Activated CD4-positive, alpha-beta T cell treated with anti-CD3 and anti-CD28 coated beads for 36 hours (primary cell): ENCODE measurements at places on chromosomes 12 and 14. TPM values are rescaled to one million over a fixed set of nuclear protein-coding genes. Genes with fewer than 3 reads are reported as not detected.

GRCh38 chr12:90677552-90677951 is 277.4 kb downstream of the CCER1 start:
- H3K4me1 ChIP-seq: no peaks in the 10 kb centered on the region
- no peak overlapping the region for H3K4me3 ChIP-seq
- no peaks in the 10 kb centered on the region for H3K27me3 ChIP-seq
- H3K27ac ChIP-seq: no peak overlapping the region
- H3K36me3 ChIP-seq: no peaks in the 10 kb centered on the region
- DNase-seq: no peak

GRCh38 chr14:59828276-59828675 is 42.3 kb downstream of the RTN1 start:
- no peak overlapping the region for H3K27ac ChIP-seq
- no peaks in the 10 kb centered on the region for H3K36me3 ChIP-seq
- H3K4me3 ChIP-seq: no peak overlapping the region
- no peak for DNase-seq

DNA sequence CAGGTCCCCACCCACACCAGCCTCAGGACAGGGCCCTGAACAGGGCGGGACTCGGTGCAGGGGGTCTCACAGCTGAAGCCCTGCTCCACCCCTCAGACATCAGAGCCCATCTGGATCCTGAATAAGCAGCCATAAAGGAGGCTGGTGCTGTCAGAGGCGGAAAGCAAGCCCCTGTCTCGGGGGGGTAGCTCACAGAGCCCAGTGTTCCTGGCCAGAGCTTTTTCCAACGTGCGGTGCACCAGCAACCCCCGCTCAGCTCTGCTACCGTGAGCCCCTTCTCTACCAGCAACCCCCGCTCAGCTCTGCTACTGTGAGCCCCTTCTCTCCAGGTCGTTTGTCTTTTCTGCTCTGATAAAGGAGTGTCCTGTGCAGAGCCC is 136.5 kb upstream of the SFSWAP start:
- no peaks in the 10 kb centered on the region for H3K4me1 ChIP-seq
- peaks cover 16% of the 10 kb centered on the region for H3K27me3 ChIP-seq
- H3K4me3 ChIP-seq: no peak overlapping the region
- H3K36me3 ChIP-seq: no peaks in the 10 kb centered on the region

DNA sequence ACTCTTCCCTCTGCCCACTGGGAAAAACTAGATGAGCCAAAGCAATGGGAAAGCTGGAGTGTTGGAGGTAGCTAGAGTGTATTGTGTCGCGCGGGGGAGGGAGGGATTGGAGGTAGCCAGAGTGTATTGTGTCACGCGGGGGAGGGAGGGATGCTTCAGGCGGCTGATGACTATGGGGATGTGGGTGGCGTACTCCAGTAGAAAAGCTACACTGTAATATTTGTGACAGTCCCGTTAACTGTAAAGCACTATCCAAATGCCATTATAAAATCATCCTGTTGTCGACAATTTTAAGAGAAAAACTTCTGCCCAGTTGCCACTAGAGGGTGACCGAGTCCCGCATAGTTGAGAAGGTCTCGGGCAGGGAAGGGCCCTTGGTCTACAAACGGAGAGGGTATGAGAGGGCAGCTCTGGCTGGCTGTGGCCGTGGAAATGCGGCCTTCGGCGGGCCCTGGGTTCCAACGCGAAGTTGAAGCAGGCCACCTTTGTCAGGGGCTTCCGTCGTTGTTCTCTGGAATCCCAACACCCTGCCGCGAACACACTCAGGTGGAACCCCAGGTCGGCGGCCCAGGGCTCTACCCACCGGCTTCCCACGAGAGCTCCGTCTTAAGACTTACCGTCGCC is 15.1 kb upstream of the PLEK2 start:
- H3K27ac ChIP-seq: no peak overlapping the region
- no peaks in the 10 kb centered on the region for H3K36me3 ChIP-seq
- H3K27me3 ChIP-seq: peaks cover 19% of the 10 kb centered on the region
- no peaks in the 10 kb centered on the region for H3K4me1 ChIP-seq
- DNase-seq: peak; percentile 85

DNA sequence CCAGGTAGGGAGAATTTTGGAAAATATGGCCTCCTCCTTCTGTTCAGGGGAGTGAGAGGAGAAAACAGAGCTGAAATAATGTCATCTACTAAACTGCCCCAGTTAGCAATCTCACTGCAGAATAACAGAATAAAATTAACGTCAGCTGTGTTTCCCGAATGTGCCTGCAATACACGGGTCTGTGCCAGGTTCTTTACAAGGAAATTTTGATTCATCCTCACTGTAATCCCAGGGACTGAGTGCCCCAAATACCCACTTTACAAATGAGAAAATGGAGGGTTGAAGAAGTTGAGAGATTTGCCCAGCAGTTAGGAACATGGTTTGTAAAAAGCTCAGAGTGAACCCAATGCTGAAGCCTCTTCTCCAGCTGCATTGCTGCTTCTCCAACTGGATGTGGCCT is 21.3 kb upstream of the SERPINA6 start:
- H3K36me3 ChIP-seq: peaks cover 40% of the 10 kb centered on the region
- no peak for DNase-seq
- H3K4me1 ChIP-seq: peaks cover 74% of the 10 kb centered on the region
- H3K4me3 ChIP-seq: peak overlapping the region; percentile 38
- peak overlapping the region; percentile 93 for H3K27ac ChIP-seq

DNA sequence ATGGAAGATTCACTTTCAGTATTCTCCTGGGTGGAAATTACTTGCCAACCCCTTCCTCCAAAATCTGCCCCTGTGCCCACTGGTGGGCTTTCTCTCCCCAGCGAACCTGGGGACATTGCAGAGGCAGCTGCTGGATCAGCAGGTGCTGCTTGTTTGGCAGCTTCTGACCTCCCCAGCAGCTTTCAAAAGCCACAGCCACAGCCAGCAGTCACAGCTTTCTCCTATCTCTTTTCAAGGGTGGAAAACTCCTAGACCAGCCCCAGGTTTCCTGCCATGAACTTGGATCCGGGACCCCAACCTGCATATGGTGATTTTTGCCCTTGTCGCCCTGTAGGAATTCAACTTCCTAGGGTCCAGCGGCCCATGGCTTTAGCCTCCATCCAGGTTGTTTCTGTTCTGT is 330.8 kb downstream of the ADAMTS20 start:
- no peak for DNase-seq
- no peak overlapping the region for H3K4me3 ChIP-seq
- no peaks in the 10 kb centered on the region for H3K36me3 ChIP-seq
- H3K4me1 ChIP-seq: no peaks in the 10 kb centered on the region

DNA sequence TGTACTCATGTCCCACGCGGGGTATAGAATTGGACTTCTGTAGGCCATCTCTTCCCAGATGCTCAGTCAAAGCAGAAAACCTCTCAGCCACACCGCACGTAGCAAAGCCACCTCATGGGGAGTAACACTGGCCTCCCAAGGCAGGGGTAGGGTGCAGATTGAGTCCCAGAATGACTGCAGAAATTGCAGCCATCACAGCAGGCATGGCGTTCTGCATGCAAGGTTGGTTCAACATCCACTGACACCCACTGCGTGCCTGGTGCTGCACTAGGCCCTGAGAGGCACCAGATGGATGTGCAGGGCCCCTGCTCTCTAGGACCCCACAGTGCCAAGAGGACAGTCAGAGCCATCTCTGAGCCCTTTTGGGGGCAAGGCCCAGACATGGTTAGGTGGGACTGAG is 39.9 kb downstream of the RAB35 start:
- no peaks in the 10 kb centered on the region for H3K27me3 ChIP-seq
- H3K36me3 ChIP-seq: peaks cover 64% of the 10 kb centered on the region
- DNase-seq: no peak
- no peak overlapping the region for H3K27ac ChIP-seq
- H3K4me1 ChIP-seq: peaks cover 27% of the 10 kb centered on the region

DNA sequence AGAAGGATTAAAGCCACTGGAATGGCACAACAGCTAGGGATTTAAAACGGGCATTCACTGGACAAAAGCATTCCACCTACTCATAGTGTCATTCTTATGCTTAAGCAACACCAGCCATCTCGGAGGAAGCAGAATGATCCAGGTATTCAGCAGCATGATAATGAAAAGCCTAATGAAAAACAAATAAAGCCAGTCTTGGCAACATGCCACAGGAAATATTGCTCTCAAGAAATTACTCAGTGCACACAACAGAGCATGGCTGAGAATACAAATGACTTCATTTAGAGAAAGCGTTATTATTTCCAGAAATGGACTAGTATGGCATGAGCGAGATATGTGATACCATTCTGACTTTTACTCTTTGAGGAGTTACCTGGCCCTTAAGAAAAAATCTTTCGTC is 442.2 kb downstream of the APAF1 start:
- no peaks in the 10 kb centered on the region for H3K36me3 ChIP-seq

- H3K27me3 ChIP-seq: no peaks in the 10 kb centered on the region
- peaks cover 39% of the 10 kb centered on the region for H3K36me3 ChIP-seq
These were observed 1.9 kb downstream of the APEX1 start for GRCh38 chr14:20456971-20457370.

DNA sequence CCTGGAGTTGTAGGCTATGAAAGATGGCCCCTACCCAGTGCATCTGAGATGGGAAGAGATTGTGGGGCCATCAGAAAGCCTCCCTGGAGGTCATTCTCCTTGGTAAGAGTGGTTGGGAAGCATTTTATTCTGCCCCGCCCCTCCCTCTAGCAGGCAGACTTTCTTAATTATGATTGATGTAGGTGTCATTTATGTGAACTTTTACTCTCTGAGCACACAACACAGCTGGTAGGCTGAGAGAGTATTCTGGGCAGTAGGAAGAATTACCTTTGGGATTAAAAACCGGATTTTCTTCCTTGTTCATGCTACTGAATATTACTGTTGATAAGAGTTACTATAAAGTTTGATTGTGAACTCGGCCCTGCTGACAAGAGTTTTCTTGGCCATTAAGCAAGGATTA is 266.8 kb downstream of the TTC6 start:
- no peak for DNase-seq
- no peak overlapping the region for H3K27ac ChIP-seq
- no peaks in the 10 kb centered on the region for H3K4me1 ChIP-seq
- H3K36me3 ChIP-seq: no peaks in the 10 kb centered on the region
- H3K27me3 ChIP-seq: peaks cover 3% of the 10 kb centered on the region

DNA sequence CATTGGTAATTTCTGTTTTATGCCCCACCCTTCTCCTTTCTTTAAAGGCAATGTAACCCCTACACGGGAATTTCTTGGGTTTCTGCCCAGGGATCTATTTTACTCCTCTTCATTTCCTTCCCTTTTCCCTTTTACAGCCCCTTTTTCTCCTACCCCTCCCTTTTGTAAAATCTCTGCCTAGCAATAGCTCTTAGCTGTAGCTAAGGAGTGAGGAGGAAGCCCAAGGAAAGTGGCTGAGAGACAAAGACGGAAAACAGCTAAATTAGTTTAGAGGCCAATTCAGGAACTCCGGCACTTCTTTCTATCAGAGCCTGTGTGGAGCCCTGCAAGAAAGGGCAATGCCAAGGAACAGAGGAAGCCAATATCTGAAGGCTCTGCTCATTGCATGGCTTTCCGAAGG is 40.3 kb downstream of the SOCS2 start:
- peaks cover 4% of the 10 kb centered on the region for H3K27me3 ChIP-seq
- no peak for DNase-seq
- no peaks in the 10 kb centered on the region for H3K36me3 ChIP-seq
- H3K4me3 ChIP-seq: no peak overlapping the region
- H3K27ac ChIP-seq: no peak overlapping the region

GRCh38 chr14:104266631-104267575 is 128.5 kb downstream of the KIF26A start:
- H3K27me3 ChIP-seq: no peaks in the 10 kb centered on the region
- no peak overlapping the region for H3K27ac ChIP-seq
- H3K36me3 ChIP-seq: no peaks in the 10 kb centered on the region

The ERP27 gene
- total RNA-seq: 1.7 TPM

The RPGRIP1 gene
- total RNA-seq: 0.14 TPM

The CD163 gene
- not detected for total RNA-seq

The PRPF39 gene
- 47.5 TPM for total RNA-seq

The ELK3 gene
- total RNA-seq: 17.0 TPM

The PIANP gene
- total RNA-seq: 0.93 TPM

The ANKRD33 gene
- not detected for total RNA-seq

The POLR3B gene
- total RNA-seq: 9.1 TPM
